ENCODE measurements at places on chromosomes 5 and 9.

DNA sequence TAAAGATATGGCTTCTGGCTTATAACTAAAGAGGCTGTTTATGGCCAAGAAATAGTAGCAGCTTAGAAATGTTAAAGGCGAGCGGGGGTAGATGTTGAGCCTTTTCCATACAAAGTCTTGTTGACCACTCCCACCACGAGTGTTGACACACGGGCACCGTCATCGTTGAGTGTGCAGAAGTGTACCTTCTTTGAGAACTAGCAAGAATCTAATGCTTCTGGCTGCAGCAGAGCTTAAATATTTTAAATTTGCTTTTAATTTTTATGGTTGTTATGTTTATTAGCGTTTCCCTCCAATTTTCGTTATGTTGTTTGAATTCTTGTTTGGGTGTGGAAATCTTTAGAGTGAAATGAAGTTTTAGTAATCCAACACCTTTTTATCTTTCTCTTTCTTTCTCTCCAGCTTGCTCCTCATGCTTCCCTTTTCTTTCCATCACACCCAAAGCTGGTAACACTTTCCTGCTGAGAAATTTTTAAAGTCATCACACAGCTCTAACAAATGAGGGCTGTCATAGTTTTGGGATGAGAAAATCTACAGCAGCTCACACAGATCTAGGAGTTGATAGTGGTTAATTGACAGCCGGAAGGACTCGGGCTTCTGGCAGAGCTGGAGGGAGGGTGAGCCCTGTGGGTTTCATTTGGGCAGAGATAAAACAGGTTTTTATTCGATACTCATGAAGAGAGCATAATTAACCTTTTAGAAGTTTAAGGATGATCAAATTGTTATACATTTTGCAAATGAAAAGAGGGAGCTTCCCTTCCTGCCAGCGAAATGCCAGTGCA lies 120.1 kb upstream of the ZNF608 start:
- no peak for DNase-seq

DNA sequence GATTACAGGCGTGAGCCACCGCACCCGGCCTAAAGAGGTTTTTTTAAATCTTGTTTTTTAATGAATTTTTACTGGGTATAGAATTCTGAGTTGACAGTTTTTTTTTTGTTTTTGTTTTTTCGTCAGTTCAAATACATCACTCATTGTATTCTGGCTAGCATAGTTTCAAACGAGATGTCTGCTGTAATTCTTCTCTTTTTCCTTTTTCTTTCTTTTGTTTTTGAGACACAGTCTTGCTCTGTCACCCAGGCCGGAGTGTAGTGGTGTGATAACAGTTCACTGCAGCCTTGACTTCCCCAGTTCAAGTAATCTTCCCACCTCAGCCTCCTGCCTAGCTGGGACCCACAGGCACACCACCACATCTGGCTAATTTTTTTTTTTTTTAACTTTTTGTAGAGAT lies 2.2 kb upstream of the PRRT1B start:
- no peak for DNase-seq

DNA sequence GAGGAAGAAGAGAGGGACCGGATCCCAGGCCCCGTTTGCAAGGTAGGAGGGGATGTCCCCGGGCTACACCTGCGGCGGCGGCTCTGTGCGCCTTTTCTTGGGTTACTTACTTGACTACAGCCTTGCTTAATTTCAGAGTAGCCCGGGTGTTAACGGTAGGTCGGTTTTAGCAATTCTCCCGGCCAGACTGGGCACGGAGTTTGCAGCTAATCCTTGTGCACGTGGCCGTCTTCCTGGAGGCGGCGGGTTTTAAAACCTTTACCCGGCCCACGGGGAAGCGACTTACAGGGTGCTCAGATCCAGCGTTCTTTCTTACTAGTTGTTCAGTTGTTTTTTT lies 313 bp downstream of the BRIX1 start:
- DNase-seq, result no peak

DNA sequence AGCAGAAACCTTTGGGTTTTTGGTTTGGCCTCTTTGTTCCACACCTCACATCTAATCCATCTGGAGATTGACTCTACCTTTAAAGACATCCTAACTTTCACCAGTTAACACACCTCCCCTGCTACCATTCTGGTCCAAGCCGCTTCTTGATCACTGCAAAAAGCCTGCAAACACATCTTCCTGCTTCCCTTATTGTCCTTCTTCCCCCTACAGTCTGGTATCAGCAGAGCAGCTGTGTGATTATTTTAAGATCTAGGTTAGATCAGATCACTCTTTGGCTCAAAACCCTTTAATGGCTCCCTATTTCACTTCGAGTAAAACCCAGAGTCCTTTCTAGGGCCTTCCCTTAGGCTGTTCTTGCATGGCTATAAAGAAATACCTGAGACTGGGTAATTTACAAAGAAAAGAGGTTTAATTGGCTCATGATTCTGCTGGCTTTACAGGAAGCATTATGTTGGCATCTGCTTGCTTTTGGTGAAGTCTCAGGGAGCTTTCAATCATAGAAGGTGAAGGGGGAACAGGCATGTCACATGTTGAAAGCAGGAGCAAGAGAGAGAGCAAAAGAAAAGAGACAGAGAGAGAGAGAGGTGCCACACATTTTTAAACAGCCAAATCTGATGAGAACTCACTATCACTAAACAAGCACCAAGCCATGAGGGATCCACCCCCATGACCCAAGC lies 1.5 kb upstream of the TEX10 start:
- no peak for DNase-seq

DNA sequence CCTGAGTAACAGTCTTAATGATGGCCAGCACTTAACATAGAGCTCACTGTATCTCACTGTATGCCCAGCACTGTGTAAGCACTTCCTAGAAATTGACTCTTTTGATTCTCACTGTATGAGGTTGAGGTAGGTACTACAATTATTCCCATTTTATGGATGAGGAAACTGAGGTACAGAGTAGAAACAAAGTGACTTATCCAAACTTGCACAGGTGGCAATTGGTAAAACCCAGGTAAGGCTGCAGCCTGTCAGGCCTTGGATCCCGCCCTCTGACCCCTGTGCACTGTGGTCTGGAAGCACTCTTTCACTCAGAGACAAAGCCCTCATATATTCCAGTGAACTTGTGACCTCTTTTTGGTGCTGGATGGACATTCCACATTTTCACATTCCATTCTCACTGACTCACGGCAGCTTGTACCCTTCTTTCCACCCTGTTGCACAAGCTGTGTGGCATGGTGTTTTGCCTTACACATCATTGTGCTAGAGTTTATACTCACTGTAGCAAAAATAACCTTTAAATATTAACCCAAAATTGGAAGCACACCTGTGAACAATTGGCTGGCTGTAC lies 21.7 kb downstream of the ANKRD55 start:
- no peak for DNase-seq

Measured in NCI-H1048 (cell line).